ENCODE measurements at places on chromosomes 3 and 15.

GRCh38 chr15:78797951-78798350 lies 13.3 kb downstream of the ADAMTS7 start:
- no peak for DNase-seq

DNA sequence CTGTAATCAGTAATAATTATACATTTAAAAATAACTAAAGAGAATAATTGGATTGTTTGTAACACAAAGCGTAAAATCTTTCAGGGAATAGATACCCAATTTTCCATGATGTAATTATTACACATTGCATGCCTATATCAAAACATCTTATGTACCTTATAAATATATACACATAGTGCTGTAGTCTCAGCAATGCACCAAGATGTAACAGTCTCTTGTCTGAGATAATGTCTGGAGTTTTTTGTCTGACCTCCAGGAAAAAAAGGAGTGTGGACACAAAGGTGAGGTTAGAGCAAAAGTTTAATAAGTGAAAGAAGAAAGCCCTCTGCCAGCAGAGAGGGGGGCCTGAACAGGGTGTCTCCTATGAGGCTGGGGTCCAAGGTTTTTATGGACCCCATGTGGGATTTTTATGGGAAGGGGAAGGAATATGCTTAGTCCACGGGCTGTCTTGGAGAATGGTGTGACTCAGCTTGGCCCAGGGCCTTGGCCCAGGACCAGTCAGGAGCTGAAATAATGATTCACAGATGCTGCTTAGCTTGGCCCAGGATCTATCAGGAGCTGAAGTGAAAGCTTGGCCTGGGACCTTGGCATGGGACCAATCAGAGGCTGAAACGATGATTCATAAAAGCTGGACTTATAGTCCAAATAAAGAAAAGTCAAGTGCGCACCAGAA lies 545.0 kb downstream of the ZPLD1 start:
- no peak for DNase-seq

- DNase-seq: no peak
These were observed 5.1 kb upstream of the TM6SF1 start for GRCh38 chr15:83102346-83102745.

GRCh38 chr3:159536876-159537275 lies 451.8 kb upstream of the IL12A start:
- no peak for DNase-seq

GRCh38 chr3:177478170-177478867 lies 281.0 kb upstream of the TBL1XR1 start:
- DNase-seq: no peak

DNA sequence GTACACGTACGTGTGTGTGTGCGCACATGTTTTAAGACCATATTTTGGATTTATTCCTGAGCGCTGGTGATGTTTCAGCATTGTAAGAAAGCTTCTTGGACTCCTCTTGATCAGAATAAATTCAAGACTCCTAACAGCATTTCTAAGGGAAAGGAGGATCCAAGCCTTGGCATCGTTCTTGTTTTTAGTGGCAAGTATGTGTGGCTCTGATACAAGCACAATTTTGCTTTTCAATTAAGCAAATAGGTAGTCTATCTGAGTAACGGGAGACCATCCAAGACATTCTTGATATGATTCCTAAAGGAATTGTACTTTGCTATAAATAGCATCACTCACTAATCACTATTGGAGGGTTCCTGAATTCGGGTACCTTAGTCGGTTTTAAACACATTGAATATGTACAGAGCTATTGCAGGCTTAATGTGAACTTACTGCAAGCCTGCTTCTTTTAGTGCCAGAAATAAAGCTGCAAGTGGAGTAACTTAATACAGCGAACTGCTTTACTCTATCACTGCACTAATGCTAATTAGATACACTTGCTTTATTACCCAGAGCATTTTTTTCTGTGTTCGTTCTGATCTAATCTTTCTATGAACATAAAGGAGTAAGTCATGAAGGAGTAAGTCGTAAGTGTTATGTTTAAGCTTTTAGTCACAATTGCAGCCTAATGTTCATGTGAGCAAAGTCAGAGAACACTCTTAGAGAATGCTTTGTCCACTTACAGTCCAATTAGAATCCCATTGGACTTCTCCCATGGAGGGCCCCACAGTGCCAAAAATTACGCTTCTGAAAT lies 186.3 kb downstream of the MCTP2 start:
- no peak for DNase-seq

DNA sequence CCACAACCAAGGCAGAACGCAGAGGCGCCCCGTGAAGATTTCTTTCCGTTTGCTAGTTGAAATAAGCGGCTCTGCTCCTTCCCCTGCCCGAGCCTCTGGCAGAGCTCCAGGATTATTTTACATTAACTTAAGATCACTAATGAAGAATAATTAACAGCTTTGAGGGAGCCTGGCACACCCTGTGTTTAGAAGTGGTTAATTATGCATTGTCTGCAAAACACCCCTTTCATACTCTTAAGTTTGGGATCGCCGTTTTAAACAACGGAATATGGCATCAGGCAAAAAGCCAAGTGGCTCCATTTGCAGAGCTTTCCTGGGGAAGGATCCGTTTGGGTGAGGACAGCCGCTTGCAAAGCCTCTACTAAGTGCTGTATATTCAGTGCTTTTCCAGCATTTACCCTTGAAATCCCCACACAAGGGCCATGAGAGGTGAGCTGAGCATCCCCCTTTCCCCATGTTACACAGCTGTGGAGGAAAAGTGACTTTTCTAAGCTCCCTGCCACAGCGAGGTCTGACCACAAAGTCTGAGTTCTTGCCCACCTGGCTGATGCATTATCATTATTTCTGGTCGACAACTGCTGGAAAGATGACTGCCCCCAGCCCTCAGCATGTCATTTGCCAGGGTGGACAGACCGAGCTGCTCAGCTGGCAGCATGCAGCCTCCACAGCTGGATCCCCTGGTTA lies 33.9 kb downstream of the IQSEC1 start:
- DNase-seq: no peak

GRCh38 chr3:45959201-45959600 lies 15.9 kb downstream of the CXCR6 start:
- no peak for DNase-seq

GRCh38 chr15:84741121-84741520 lies 7.3 kb upstream of the ZNF592 start:
- no peak for DNase-seq

DNA sequence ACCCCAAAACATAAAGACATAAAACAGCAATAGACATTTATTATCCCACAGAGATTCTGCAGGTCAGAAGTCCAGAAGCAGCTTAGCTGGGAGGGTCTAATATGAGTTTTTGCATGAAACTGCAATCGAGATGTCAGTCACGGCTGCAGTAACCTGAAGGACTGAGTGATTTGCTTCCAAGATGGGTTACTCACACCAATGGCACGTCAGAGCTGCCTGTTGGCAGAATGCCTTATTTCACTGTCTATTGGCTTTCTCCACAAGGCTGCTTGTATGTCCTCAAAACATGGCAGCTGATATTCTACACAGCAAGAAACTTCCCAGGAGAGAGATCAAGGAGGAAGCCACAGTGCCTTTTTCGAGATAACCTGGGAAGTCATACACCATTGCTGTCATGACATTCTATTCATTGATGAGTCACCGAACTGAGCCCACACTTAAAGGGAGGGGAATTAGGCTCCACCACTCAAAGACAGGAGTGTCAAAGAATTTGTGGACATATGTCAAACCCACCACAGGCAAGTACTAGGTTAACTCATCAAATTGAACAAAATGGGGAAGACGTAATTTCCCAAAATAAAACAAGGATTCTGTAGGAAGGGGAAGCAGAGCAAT lies 122.2 kb downstream of the SYNPR start:
- DNase-seq: no peak

DNA sequence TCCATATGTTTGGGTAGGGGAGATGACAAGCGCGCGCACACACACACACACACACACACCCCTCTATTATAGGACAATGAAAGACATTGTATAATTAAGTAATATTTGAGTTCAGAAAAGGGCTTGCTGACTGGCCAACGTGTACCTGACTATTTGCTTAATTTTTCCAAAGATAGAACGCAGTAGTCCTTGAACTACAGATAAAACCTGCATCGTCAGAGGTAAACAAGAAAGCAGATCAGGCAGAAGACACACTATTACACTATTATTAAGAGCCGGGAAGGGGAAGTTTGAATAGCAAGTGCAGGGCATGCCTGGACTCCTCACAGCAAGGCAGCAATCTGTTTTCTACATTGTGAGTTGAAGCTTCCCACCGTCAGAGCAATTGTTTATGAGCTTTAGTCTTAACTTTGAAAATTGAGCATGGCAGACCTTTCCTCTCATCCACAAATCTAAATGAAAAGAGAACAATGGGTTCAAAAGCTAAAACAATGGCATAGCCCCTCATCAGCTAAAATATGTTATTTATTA lies 427.7 kb downstream of the GABRG3 start:
- DNase-seq: no peak

DNA sequence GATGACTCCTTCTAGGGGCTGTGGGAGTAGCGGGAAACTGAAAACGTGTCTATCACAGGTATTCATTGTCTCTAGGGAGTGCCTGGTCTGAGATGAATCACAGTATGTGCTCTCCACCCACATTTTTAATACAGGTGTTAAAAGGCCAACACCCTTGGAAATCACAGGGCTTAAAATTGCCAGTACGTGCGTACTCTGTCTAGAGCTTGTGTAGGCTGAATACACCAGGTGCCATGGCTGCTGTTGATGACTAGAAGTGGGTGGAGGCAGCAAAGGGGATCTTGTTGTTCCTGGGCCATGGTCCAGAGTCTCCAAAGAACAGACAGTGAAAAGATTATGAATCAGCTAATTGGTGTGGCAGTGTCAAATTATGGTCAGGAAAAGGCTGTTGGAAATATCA lies 35.1 kb upstream of the P3H2 start:
- DNase-seq: no peak

- no peak for DNase-seq
These were observed 11.4 kb upstream of the HDGFL3 start for GRCh38 chr15:83219026-83219425.

DNA sequence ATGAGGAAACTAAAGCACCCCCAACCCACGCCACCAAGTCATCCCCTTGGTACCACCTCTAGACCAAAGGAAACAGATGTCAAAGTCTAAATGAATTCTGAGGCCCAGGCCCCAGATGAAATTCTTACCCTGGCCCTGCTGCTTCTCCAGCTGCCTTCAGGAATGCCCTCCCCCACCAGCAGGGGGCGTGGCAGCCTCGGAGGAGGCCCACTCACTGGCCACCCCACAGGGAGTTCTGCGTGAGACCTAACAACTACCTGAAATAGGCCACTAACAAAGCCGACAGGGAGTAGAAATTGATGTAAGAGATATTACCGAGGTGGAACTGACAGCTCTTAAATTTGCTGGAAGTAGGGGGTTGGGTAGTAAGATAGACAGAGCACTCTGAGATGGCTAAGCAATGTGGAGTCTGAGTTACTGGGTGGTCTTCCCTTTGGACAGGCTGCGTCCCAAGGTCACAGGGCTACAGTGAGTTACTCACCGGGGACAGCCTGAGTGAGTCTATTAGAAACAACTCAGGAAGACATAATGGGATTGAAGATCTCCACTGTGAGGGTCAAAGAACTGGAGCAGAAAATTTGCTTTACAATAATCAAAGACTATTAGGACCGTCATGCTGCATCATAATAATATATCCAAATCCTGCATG lies 240.7 kb downstream of the SHOX2 start:
- DNase-seq: peak; percentile 75

- DNase-seq: peak; percentile 12
These were observed 269.2 kb upstream of the CNTN3 start for GRCh38 chr3:74883690-74884089.

GRCh38 chr3:180176059-180176458 lies 139.3 kb upstream of the PEX5L start:
- DNase-seq: no peak

DNA sequence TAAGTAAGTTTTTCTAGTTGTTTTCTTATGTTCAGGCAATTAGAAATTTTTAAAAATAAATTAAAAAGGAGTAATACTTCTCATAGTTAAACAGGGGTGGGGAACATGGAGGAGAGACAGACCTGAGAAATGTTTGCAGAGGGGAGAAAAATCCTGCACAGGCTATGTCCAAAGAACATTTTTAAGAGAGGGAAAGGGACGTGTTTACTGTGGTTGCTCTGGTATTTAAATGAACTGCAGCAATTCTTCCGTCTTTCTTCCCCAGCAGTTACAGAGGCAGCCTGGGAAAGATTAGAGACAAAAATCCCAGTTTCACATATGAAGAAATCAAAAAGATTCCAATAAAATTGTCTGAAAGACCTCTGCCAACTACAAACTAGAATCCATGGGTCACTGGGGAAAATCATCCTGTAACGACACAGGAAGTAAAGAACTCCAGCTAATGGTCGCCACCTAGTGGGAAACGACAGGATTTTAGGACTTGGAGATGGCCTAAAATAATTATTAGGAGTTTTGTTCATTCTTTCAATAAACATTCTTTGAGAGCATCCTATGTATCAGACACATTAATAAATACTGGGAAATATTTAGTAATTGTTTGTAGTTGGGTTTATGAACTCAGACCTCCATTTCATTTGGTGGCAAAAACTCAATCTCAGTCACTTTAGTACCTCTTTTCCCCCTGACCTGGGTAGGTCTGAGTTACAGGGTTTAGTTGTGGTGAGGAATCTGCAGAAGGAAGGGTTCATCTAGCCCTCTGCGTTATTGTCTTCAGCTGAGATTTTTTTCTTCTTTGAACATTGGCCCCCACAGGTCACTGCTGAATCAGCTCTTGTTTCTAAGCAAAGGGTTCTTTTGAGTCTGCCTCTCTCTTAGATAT lies 69.9 kb upstream of the GOLIM4 start:
- peak; percentile 59 for DNase-seq

- peak; percentile 22 for DNase-seq
These were observed 110.0 kb upstream of the DLG1 start for GRCh38 chr3:197408177-197408957.
